ENCODE measurements at places on chromosomes 7 and 10.

DNA sequence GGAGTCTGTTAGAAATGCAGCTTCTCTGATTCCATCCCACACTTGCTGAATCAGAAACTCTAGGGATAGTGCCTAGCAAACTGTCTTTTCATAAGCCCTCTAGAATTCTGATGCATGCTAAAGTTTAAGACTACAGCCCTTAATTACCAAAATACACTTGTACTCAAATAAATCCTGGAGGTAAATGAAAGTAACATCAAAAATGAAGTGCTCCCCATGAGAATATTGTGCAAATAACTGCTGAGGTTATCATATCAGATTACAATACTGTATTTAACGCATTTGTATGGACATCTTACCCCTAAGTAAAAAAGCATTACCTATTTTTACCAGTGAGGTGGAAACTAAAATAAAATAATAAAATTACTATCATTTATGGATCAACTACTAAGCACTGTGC is 104.7 kb downstream of the CHCHD3 start:
- DNase-seq: no peak

DNA sequence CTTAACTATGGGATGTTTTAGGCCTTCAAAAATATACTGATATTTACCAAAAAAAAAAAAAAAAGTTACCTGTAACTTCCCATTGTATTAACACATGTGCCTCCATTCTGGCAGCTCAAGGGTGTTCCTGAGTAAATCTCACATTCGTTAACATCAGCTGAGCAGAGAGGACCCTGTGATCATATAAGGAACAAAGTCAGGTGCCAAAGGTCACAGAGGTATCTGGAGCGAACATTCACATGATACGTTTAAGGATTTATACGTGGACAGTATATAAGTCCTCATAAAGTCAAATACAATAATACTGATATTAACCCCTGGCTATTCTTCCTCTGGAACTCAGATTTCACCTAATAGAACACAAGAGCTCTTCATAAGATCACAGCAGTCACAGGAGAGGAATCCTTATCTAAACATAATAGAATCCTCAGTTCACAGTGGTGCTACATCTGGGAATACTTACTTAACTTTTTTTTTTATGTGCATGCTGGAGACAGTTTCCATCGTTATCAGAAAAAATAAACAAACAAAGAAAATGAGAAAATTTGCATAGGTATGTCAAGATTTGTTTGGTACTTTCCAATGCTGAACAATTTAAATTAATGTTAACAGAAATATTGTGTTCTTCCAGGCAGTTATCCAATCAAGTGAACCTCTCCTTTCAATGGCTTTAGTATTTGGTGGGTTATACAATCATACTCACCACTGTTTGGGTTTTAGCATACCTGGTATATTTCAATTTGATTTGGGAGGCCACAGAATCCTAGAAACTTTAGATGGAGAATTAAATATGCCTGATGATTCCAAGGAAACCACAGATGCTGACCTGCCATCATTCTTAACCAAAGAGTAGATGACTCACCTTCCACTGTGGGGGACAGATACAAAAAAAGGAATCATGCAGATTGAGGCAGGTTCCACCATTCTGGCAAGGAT is 6.6 kb downstream of the CUBN start:
- DNase-seq: peak; percentile 67

GRCh38 chr7:92835261-92835850 is 1.0 kb downstream of the CDK6 start:
- peak; percentile 90 for DNase-seq

DNA sequence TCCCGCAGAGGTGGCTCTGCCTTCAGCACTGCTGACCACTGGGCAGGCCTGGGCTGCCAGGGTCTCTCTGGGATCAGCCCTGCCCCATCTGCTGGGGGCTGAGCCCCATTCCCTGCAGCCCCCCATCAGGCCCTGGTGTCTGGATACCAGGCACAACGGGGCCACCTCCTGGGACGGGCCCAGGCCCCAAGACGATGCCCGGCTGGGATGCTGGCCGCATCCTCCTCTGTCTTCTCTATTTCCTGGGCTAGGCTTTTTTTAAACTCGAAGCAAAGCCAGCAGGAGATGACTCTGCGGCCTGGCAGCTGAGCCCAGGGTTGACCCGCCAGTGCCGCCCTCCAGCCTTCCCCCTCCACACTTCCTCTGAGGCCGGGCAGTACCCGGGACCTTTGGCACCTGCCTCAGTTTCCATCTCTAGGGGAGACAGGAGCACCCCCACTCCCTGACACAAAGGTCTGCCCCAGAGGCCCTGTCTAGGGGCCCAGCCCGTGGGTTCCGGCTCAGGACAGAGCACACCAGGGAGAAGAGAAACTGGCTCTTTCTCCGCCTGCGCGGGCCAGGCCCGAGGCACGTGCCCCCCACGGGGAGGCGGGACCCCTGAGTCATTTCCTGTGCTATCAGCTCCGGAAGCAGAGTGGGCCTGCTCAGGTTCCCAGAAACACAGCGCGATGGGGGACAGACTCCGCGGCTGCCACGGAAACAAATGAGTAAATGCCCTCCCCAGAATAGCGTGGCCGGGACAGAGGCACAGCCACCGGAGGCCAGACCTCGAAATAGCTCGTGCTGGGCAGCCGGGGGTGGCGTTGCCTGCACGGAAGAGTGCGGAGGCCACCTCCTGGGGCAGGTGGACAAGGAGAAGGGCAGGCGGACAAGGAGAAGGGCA is 84.6 kb upstream of the PDGFA start:
- peak; percentile 98 for DNase-seq

DNA sequence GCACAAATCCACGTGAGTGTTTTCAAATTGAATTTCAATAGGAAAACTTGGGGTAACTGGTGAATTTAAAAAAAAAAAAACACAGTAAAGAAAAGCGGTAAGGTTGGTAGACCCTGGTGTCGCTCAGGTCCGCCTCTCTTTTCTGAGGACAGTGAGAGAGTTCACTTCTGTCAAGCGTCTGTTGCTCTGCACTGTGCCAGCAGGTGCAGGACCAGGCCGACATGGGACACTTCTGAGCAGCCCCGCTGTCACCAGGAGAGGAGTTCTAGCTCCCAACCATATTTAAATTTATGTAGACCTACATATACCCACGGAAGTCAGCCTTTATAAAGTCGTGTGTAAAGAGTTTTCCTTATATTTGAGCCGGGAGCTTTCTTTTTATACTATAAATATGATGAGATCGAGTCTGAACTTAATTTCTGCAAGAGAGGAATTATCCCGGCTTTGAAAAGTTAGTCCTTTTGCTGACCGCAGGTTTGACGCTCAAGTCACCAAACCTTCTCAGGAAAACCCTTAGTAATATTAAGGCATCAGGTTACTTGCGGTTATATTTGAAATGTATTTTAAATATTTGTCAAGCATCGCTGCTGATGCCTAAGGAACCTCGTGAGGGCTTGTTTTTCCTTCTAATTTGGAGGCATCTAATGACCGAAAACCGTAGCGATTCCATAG is 531 bp downstream of the IKZF1 start:
- DNase-seq: no peak

GRCh38 chr10:115649217-115649616 is 556.1 kb downstream of the ATRNL1 start:
- no peak for DNase-seq
